ENCODE measurements at places on chromosomes 12 and 14. TPM values are rescaled to one million over a fixed set of nuclear protein-coding genes. Genes with fewer than 3 reads are reported as not detected.

Gene SYNDIG1L
- not detected for total RNA-seq

Gene PLEKHH1
- 0.27 TPM for total RNA-seq

Gene ADCY6
- 44.7 TPM for total RNA-seq

Gene STON2
- total RNA-seq = 74.6 TPM

Gene DDHD1
- total RNA-seq = 14.3 TPM

Gene CMA1
- not detected for total RNA-seq

Gene LHX5
- total RNA-seq = not detected
